Stimulated activated CD8-positive, alpha-beta memory T cell treated with anti-CD3 and anti-CD28 coated beads, Interleukin-4, amount 100 ng/mL, for 4 hours (primary cell): ENCODE measurements at places on chromosomes 2 and 18.

- no peak for DNase-seq
Measured at GRCh38 chr2:212385241-212385640, 153.4 kb downstream of the ERBB4 start.

- DNase-seq: no peak
Measured at GRCh38 chr18:33673689-33674088, 95.7 kb downstream of the ASXL3 start.

DNA sequence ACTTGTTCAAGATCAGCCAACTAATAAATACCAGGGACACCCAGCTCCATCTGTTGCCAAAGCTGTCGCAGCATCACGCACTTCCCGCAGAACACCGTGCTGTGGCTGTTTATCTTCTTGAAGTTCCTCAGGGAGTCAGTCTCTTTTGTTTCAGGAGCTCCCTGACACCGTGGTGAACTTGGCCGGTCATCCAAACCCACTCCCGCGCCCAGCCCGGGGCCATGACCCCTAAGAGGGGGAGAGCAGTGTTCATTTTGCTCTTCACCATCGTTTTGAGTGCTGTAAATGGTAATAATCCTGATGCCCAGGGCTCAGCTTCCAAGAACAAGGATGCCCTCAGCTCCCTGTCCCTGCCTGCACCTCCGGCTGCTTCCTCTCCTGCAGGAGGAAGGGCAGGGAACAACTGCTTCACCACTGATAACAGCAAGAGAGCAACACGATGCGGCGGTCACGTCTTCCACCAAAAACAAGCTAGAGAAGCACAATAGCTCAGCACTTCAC, 131.4 kb downstream of the SEPTIN10 start:
- DNase-seq: no peak

GRCh38 chr2:46490521-46491141, 11.3 kb downstream of the TMEM247 start:
- DNase-seq: no peak

GRCh38 chr2:96655526-96655925, 13.0 kb downstream of the FER1L5 start:
- DNase-seq: no peak

- no peak for DNase-seq
Measured at GRCh38 chr2:17334300-17334699, 183.9 kb downstream of the RAD51AP2 start.

DNA sequence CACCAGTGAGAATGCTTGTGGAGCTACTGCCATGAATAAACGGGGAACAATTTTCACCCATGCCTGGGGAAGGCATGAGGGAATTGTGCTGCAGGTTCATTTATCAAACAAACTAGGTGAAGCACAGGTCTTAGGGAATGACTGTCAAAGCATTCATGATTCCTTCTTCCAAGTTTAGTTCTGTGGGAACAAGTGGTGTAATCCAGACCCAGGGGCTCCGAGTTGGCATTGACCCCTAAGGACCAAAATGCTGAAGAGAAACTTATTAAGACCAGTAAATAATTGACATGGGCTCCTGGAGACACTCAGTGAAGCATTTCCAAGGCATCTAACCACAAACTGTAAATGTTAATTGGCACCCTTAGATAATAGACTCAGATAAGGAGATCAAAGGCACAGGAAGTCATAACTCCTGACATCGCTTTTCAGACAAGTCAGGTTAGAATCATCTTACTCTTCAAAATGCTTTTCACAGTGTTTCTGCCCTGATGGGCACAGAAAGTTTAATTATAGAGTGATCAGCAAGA, 96.9 kb downstream of the SPP2 start:
- no peak for DNase-seq

- DNase-seq: no peak
Measured at GRCh38 chr2:50596515-50596914, 435.4 kb downstream of the NRXN1 start.

DNA sequence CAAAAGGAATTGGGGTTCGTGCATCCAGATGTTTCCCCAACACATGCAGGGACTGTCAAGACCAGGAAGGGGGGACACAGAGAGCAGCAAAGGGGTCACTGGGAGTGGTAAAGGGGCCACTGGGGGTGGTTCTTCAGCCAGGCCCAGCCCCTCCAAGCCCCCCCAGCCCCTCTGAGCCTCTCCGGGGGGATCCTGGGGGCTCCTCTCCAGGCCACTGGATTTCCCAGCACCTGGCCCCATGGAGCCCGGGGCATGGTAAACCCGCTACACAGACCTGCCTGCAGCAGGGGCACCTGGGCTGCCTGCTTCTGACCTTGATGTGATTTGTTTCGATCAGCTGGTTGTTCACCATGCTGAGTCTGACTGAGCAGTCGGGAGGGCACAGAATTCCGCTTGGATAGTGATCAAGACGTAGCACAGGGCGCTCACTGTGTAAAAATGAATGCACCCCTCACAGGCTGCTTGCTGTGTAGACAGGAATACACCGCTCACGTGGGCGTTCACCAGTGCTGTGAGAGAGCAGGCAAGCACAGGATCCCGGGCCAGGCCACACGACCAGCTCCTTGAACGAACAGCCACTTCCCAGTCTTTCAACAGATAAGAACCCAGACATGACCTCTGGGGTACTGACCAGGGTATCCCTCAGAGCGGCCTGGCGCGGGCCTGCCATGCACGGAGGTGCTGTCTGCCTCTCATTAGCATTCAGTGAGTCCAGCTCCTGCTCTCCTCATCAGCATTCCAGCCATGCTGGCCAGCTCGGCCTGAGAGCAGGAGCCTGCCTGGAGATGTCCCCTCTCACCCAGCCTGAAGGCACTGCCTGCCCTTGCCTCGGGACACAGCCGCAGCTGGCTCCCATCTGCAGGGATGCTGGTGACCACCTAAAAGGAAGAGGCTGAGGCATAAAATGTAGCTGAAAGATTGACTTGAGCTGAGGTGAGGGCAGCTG, 73.3 kb upstream of the OTOS start:
- no peak for DNase-seq

- no peak for DNase-seq
Measured at GRCh38 chr2:104845946-104846785, 7.7 kb upstream of the POU3F3 start.

- no peak for DNase-seq
Measured at GRCh38 chr2:23518481-23519333, 133.7 kb downstream of the KLHL29 start.

DNA sequence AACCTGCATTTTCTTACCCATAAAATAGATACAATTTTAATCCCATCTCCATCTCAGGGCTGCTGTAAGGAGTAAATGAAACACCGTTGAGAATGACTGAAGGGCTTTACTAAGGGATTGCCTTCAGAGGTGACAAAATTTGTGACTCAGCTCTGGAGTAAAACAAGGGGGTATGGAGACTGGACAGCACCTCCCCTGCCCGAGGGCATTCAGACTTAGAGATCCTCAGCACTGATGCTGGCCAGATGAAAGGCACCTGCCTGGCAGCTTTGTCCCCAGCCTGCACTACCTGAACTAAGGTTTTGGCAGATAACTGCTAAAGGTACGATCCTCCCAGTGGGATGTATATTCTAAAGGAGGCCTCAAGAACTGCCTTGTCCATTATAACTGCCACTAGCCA, 105.9 kb upstream of the STPG4 start:
- DNase-seq: no peak

DNA sequence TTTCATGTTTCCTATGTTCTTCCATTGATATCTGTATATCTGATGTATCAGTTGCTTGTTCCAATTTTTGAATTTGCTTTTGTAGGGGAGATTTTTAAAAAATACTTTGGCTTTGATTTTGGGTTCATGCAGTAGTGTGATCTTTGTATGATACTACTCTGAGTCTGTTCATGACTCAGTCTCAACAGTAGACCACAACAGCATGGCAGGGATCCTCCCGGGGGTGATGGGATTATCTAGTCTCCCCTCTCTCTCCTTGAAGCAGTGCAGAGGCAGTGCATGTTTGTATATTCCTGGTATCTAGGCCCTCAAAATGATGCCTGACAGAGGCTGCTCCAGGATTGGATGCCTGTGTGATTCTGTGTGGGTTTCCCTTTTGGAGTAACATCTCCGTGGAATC, 55.3 kb downstream of the G6PC2 start:
- no peak for DNase-seq

GRCh38 chr2:20314562-20315501, 35.8 kb downstream of the PUM2 start:
- DNase-seq: no peak

- DNase-seq: no peak
Measured at GRCh38 chr2:104836265-104836664, 17.6 kb upstream of the POU3F3 start.

GRCh38 chr2:241366678-241367077, 10.6 kb downstream of the FARP2 start:
- no peak for DNase-seq

DNA sequence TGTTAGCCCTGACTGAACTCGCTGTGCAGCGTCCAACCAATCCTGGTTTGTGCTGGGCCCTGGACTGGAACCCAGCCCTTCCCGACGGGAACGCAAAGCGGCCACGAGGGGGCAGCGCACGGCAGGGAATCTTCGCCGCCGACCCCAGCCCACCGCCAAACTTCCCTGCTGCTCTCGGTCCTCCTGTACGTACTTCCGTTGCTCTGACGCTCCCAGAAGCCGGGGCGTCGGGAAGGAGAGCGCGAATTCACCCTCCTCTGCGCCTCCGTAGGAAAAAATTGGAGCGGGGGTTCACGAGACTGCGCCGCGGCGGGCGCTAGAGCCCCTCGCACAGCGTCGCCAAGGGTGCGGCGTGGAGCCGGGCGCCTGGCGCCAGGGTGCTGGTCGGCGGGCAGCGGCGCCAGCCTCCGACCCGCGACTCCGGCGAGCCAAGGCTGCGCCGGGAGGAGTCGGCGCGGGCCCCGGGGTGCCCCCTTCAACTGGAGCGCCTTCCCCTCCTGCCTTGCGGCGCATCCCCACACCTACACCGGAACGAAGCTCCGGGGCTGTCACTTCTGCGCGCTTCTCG, 873 bp upstream of the SH3RF3 start:
- peak; percentile 26 for DNase-seq

- no peak for DNase-seq
Measured at GRCh38 chr2:120255071-120255470, 2.4 kb downstream of the RALB start.

- DNase-seq: no peak
Measured at GRCh38 chr2:7373156-7373555, 455.9 kb downstream of the RNF144A start.

DNA sequence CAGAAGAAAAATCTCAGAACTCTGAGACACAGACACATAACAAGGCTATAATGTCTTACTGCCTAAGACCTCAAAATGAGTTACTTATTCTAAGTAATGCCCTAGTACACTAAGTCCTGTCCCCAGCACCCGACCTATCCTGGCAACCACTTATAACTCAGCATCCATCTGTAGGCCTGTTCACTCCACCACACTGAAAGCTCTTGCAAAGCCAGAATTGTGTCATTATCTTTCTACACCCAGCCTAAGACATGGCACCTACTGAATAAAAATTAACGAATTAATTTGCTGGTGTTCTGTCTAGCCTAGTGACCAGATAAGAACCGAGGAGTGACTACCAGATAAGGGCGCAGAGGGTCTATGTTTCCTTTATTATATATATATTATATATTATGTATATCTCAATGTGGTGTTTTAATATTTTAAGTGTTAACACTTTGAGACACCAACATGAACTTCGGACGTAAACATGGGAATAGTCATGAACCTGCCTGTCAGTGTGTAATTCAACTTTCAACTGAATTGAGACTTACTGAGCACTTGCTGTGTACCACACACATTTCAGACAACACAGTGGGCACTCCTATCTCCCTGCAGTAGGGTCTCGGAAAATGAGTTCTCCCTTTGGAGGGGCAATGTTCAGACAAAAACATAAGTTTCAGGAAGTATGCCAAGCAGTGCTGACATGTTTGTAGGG, 27.7 kb downstream of the TMEM131 start:
- DNase-seq: no peak

DNA sequence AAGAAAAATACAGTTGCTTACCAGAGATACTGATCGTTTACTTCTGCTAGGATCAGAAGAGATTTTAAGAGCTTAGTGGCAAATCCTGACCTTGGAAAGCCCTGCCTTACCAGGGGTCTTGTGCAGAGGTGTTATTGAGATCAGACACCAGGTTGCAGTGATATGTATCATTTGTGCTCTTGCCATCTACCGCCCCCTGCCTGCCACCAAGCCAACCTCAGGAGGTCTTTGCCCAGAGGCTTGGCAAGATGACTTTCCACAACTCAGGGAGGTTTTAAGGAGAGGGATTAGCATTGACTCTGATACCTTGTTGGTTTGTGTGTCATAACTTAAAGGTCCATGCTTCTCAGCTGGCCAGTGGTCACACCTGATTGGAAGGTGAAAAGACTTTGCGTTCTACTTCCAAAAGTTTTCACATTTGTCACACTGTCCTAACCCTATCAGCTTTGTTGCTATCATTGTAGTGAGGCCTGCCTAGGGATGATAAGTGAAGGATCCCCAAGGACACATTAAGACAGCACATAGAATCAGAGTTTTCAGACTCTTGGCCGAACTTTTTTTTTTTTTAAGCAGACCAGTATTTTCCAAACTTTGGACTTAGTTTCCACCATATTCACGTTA, 46.2 kb upstream of the MGAT5 start:
- peak; percentile 36 for DNase-seq

- DNase-seq: no peak
Measured at GRCh38 chr2:3712424-3712823, 9.0 kb downstream of the DCDC2C start.

- no peak for DNase-seq
Measured at GRCh38 chr18:6939972-6940371, 177.6 kb downstream of the LAMA1 start.

- DNase-seq: no peak
Measured at GRCh38 chr2:5690718-5691220, 1.4 kb upstream of the SOX11 start.

- no peak for DNase-seq
Measured at GRCh38 chr2:176642074-176642473, 372.8 kb downstream of the MTX2 start.

- DNase-seq: no peak
Measured at GRCh38 chr2:121873864-121874263, 118.4 kb downstream of the TSN start.

DNA sequence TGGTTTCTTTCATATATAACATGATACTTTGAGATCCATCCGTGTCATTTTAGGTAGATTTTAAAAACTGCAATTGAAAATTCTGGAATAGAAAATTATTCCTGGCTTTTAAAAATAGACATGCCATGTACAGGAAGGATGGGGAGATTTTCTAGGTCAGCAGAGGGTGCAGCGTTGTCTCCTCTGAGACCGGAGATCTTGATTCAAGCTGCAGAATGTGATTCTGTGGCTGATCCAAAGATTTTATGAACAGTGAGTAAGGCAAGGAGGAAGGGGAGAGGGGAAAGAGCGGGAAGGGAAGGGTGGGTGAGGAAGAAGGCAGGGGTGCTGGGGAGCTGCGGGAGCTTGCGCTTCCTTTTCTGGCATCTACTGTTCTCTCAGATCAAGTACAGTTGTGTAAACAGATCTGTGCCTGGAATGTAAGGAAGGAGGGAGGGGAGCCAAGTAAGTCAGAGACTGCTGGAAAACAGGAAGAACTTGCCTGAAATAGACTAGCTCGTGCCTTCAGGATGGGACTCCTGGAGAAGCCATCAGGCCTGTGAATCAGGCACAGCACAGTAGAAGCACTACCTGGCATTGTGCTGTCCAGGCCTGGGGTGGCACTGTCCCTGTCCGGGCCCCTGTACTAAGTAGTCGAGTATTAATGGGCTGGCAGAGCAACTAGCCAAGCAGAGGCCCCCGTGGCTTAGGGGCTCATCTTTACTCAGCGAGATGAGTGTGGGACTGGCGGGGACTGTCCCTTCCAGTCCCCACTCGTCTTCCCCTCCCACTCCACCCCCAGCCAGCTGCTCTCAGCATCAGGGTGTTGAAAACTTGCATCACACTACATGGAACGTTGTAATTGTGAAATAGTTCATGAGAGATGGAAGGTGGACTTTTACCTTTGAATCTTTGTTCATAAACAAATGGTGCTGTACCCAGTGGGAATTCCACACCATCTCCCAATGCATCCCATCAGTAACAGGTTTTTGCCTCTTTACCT, 163.5 kb downstream of the UXS1 start:
- no peak for DNase-seq
